ENCODE measurements at places on chromosomes 7 and 10.

DNA sequence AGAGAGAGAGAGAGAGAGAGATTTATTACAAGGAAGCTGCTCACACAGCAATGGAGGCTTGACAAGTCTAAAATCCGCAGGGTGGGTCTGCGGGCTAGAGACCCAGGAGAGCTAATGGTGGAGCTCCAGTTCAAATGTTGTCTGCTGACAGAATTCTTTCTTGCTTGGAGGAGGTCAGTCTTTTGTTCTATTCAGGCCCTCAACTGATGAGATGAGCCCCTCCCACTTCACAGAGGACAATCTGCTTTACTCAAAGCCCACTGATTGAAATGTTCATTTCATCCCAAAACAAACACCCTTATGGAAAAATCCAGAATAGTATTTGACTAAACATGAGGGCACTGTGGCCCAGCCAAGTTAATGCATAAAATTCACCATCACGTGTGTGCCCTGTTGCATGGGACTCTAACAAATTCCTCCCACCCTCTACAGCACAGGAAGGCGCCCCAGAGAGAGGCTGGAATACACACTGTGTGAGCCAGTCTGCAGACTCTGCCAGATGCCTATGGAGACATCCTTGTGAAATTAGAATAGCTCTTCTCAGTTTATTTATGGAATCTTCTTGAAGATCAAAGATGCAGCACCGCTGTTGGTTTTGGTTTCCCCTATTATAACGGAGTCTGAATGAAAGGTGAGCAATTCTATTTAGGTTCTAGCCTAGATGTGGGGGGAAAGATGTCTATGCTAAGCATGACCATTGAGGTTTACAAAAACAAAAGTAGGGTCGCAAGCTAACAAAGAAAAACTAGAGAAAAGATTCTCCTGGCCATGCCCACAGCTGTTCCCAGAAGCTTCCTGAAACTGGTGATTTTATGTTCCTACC is 123.0 kb upstream of the SFMBT2 start:
- DNase-seq: no peak

- DNase-seq: no peak
These were observed 47.8 kb downstream of the SLC35G1 start for GRCh38 chr10:93941606-93942005.

DNA sequence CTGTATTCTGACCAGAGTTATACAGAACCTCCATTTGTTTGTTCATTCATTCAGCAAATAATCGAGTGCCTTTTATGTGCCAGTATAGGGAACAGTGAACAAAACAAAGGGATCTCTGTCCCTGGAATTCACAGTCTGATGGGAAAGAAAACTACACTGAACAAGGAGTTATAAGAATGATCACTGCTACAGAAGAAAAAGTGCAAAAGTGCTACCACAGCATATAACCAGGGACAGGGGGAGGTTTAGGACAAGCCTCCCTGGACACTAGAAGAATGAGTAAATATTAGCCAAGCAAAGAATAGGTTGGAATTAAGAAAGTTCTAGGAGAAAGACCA is 4.2 kb downstream of the CLDN12 start:
- no peak for DNase-seq

DNA sequence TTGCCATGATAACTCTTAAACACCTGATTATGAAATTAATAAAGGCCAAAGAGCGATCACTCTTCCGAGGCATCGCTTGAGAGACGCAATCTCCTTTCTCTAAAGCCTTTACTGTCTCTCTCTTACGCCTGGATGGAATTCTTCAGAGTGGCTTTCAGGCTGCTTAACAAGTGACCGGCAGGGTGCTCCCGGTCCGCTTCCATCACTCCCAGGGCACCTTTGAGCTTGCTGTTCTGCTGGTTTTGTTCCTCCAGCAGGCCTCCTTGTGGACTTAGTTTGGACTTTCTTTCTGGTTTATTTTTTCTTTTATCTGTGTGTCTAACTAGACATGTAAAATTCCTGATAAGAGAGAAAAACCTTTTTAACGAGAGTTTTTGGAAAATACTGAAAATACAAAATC is 60.9 kb downstream of the MRPL32 start:
- DNase-seq: no peak

DNA sequence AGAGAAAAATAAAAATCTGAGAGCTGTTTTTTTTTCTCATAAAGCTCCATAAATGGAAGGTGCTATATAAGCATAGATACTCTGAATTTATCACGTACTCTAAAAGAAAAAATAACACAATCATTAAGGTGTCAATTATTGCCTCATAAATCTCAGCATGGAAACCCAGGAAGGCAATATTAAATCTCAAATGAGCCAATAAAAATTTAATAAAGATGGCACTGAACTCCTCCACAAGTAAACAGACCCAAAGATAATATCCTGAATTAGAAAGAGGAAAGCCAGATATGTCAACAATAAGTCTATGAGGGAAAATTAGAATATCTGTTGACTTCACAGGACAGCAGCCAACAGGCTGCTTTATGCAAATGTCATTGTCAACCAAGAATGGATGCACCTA is 66.5 kb downstream of the CDK6 start:
- no peak for DNase-seq

- peak; percentile 78 for DNase-seq
These were observed 552 bp downstream of the IL15RA start for GRCh38 chr10:5976512-5977470.

DNA sequence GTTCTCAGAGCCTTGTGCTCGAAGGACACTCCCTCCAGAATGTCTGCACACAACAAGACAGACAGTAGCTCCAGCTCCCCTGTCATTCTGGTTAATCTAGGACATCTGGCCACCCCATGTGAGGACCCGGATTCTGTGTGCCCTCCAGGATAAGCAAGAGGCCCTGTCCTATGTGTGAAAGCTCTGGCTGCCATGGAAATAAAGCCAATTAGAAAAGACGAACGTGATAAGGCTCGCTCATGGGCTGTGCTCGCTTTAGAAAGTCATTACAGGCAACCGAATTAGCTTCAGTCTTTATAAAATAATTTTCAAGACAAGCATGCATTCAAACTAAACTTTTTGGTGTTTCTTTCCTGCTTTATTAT is 263.4 kb downstream of the INHBA start:
- DNase-seq: no peak
